CD14-positive monocyte (primary cell): ENCODE measurements at places on chromosomes 1 and 21.

GRCh38 chr1:172887162-172887561 is 163.6 kb downstream of the TNFSF18 start:
- DNase-seq: no peak

- no peak for DNase-seq
Observed at GRCh38 chr1:184820956-184821355, 66.3 kb upstream of the EDEM3 start.

GRCh38 chr21:44006656-44007055 is 5.5 kb upstream of the TRAPPC10 start:
- no peak for DNase-seq

DNA sequence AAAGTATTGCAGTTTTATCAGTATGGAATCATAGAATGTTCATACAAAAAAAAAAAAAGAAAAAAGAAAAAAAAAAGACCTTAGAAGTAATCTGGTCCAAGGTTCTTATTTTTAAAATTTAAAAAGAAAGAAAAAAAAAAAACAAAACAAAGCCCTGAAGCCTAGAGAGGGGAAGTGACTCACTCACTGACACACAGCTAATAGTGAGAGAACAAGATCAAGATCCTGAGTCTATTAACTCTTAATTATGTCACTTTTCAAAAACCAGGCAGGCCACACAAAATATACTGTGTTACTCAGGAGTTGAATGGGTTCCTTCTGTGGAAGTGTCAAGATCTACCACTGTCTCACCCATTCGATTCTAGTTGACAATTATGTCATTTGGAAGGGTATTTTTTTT is 433.9 kb upstream of the DAB1 start:
- DNase-seq: no peak
